ENCODE measurements at places on chromosomes 5 and 9. TPM values are rescaled to one million over a fixed set of nuclear protein-coding genes. Genes with fewer than 3 reads are reported as not detected.
A peak's percentile ranks its signal among the peaks of the same experiment; 100 is the strongest.

The BTNL3 gene
- not detected for total RNA-seq

The GALNT10 gene
- total RNA-seq, result 31.8 TPM

The CSF1R gene
- total RNA-seq, result 48.9 TPM

The RXRA gene
- total RNA-seq, result 15.9 TPM

The SHOC1 gene
- 3.6 TPM for total RNA-seq

The FST gene
- total RNA-seq, result 76.1 TPM

The SLC25A2 gene
- total RNA-seq, result 1.9 TPM

The SPATA31D4 gene
- 1.7 TPM for total RNA-seq

The ADAMTSL1 gene
- total RNA-seq, result 26.5 TPM

The LECT2 gene
- not detected for total RNA-seq

The C5orf52 gene
- total RNA-seq, result not detected

DNA sequence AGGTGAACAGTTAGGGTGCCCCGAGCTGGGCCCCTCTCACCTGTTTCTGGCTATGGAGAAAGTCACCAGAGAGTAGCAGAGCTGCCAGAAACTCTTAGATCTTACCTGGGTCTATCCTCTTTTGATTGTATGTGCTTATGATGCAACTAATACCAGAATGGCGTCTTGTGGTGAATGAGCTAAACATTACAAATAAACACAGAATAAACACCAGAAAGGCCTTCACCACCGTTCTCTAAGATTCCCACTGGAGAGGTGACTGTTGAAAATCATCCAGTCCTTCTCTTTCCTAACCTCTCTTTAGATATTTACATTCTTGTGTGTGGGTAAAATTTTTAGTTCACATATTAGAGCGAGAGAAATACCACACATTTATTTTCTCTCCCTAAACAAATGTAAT, 241.7 kb upstream of the GAS1 start:
- DNase-seq, result no peak

GRCh38 chr5:134086225-134086942, 28.1 kb upstream of the TCF7 start:
- no peak for DNase-seq

DNA sequence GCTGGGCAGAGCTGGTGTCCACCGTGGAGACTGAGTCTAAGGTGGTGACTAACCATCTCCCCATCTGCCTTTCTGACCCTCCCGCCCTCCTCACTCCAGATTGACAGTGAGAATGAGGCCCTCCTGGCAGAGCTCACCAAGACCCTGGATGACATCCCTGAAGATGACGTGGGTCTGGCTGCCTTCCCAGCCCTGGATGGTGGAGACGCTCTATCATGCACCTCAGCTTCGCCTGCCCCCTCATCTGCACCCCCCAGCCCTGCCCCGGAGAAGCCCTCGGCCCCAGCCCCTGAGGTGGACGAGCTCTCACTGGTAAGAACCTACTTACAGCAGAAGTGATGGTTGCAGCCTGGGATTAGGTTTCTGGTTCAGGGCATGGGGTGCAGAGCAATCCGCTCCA, 96.5 kb downstream of the PPARGC1B start:
- no peak for DNase-seq

- peak; percentile 63 for DNase-seq
Observed at GRCh38 chr5:128083811-128084227, 253 bp downstream of the SLC12A2 start.

DNA sequence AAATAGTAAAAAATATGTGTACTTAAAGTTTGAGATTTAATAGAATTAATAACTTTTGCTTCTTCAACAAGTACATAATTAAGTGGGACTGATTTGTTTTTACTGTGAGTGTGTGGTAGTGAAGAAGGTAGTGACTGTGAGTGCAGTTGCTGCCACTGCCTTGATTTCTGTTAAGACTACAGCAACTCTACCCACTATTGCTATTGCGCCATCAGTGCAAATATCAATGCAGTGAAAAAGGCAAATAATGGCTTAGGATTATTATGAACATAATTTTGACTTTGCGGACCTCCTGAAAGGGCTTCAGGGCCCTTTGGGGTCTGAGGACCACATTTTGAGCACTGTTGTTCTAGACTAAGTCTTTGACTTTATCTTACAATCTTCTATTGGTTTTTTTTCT, 112.0 kb upstream of the PITX1 start:
- no peak for DNase-seq

DNA sequence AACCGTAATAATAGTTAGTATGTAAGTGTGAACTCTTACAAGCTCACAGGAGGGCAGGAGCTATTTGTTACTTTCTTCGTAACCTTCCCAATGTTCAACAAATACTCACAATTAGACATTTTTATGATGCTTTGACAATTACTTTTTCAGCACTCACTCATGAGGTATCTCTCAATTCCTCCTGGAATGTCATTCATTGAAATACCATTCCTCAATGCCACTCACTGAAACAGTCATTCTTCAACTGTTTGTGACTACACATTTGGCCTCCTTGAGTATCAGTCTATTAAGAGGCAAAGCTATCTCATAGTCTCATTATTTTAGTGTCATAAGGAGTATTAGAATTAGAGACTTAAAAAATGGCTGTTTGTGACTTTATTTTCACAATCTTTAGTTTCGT, 734.1 kb upstream of the DMAC1 start:
- no peak for DNase-seq

DNA sequence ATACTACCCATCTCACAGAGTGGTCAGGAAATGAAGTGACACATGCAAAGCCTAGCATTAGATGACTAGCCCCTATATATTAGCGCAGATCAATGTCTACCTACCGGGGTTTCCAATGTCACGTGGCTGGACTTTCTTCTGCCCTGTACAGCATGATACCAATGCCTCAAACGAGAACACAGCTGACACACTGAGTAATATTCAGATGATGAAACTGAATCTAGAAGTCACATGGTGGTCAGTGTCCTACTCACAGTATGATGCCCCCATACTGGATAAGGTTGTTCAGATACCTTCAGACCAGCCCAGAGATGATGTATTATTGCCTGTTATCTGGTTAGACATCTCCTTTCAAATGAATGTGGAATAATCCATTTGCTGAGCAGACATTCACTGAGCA, 71.1 kb upstream of the FRRS1L start:
- no peak for DNase-seq

DNA sequence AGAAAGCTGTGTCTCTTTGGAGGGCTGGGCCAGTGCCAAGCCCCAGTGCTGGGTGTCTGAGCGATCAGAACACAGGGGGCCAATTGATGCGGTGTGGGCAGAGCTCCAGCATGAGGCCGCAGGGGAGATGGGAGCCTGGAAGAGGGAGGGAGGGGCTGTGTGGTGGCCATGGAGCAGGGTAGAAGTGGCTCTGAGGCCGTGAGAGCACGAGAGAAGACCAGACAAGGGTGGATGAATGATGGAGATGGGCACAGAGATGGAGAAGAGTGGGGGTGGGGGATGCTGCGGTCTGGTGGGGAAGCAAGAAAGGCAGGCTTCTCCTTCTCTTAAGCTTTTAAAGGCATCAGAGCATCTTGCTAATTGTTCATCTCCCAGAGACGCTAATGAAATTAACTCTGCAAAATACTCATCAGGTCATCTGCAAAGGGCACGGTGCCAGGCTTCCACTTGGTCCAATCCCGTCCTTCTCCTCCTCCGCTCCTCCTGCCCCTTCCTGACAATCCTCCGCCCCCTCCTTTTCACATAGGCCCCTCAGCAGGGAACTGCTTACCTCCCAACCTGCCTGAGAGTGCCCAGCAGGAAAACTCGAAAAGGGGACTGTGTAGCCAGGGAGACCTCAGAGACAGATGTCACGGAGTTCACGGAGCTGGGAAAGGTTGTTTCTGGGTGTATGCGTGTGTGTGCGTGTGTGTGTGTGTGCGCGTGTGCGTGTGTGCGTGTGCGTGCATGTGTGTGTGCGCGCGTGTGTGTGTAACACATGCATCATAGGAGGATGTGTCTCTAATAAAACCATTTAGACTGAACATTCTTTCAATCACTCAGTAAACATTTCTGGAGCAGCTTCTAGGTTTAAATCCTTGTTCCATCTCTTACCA, 7.1 kb upstream of the UNC5A start:
- DNase-seq, result no peak

DNA sequence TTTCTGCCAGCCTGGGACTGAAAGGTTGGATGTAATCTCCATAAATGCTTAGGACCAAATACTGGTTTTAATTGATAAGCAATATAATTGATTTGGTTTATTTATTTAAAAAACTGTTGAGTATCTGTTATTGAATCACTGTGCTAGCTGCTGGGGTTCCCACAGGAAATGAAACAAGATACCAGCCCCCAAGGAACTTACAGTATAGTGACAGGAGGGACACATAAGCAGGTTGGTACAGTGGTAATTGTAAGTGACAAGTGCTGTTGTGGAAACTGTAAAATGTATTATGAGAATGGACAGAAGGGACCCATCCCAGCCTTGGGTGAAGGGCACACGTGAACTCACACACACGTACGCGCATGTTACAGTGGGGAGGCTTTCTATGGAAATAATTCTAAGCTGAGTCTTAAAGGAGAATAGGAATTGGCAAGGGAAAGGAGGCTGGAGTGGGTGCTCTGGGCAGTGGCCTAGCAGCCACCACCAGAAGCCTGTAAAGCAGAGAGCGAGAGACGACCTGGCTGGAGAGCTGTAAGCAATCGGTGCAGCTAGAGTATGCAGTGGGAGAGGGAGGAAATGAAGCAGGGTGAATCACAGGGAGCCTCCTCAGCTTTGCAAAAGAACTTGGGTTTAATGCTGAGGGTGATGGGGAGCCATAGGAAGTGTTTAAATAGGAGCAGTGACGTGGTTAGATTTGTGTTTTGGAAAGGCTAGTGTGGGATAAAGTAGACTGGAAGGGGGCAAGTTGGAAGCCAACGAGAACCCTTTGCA, 39.3 kb downstream of the GLRA1 start:
- DNase-seq, result no peak

- peak; percentile 80 for DNase-seq
Observed at GRCh38 chr9:136807281-136808074, at the start of gene RABL6. RABL6 (plus strand) TSS chr9:136807948; CDS start chr9:136808197, 249 bp downstream.

- peak; percentile 57 for DNase-seq
Observed at GRCh38 chr5:14416621-14417275, 164.8 kb upstream of the OTULINL start.

GRCh38 chr9:38067859-38068681, 957 bp downstream of the SHB start:
- no peak for DNase-seq

DNA sequence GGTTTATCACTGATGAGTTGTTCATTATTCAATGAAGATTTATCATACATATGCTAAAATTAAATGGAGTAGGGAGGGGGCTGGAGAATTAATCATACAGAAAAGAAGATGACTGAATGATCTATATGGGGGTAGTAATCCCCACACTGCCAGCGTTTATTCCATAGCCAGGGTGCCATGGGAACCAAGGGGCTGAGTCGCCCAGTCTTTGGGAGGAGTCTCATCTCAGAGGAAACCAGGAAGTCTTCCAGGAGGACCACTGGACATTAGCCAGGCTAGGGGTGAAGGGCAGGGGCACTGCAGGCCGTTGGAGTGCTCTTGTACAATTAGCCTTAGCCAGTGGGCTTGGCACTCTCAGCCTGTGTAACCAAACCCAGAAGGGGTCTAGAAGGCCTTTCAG, 226.5 kb downstream of the ARL15 start:
- no peak for DNase-seq

DNA sequence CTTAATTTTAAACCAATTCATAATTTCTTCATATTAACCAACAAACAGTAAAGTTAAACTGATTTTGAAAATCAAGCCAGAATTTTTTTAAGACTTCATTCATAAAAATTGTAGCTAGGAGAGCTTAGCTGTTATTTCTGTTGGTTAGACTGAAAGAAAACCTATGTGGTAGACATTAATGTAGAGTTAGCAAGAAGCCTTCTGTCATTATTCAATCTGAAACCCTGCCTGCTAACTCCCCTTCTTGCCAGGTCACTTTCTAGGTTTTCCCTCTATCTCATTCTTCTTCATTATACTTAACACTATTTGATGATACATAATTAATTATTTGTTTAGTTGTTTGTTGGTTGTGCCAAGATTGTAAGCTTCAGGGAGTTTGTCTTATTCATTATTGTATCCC, 304.3 kb upstream of the MEF2C start:
- DNase-seq, result no peak

DNA sequence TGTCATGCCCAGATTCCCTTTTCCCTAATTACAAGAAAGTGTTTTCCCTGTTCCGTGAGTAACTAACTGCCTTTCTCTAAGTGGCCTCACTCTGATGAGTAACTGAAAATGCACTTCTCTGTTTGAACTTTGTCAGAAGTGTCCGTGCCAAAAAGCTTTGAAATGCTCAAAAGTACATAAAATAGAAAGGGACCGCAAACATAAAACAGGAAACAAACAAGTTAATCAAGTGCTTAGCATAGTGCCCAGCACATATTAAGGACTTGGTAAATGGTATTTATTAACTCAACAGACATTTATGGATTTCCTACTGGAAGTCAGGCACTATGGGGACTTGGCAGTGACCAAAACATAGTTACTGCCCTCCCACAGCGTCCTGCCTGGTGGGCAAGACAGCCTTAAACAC, 22.3 kb downstream of the AQP3 start:
- no peak for DNase-seq

DNA sequence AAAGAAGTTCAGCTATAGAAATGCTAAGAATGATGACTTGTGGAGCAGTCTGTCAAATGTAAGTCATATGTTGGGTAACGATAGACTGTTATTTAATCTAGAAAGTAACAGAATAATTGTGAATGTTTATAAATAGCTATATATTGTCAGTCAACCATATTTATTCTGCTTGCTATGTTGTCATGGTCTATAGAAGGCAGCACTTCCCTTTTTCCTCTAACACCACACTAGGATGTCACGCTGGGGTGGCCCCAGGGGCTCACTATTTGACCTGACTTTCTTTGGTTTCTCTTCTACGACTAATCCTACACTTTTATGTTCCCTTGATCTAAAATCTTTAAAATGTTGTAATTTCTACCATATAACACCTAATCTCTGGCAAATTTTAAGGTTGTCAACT, 20.5 kb downstream of the ERAP2 start:
- DNase-seq, result no peak

- peak; percentile 66 for DNase-seq
Observed at GRCh38 chr5:160064995-160065614, 54.1 kb downstream of the PWWP2A start.

Data from umbilical cord (tissue), 2 donors.